ENCODE measurements at places on chromosomes 7 and 10. TPM values are rescaled to one million over a fixed set of nuclear protein-coding genes. Genes with fewer than 3 reads are reported as not detected.

Gene WNT8B
- total RNA-seq = not detected

Gene NUTM2E
- total RNA-seq = not detected

- no peak for DNase-seq
- H3K4me3 ChIP-seq = no peak overlapping the region
- no peak overlapping the region for H3K27ac ChIP-seq
- H3K36me3 ChIP-seq = no peaks in the 10 kb centered on the region
- no peaks in the 10 kb centered on the region for H3K4me1 ChIP-seq
Measured at GRCh38 chr10:113843972-113844485, 9.9 kb downstream of the DCLRE1A start.

GRCh38 chr7:50779427-50779826 is 3.3 kb downstream of the GRB10 start:
- no peak overlapping the region for H3K4me3 ChIP-seq
- no peak overlapping the region for H3K27ac ChIP-seq
- no peak for DNase-seq
- H3K36me3 ChIP-seq = no peaks in the 10 kb centered on the region
- H3K4me1 ChIP-seq = peaks cover 3% of the 10 kb centered on the region

Gene DOCK1
- total RNA-seq = 79.2 TPM

DNA sequence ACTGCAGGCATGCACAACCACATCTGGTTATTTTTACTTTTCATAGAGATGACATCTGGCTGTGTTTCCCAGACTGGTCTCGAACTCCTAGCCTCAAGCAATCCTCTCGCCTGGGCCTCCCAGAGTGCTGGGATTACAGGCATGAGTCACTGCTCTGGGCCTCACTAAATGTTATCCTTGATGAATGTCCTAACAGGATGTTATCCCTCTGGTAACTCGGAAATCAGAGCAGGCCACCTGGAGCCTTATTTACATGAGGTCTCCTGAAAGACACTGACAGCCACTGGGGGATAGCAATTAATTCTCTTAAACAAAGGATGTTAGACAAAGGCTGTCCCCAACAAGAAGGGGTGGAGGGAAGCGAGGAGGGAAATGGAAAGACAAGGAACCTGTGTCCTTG is 4.5 kb upstream of the ZNF438 start:
- peaks cover 8% of the 10 kb centered on the region for H3K4me1 ChIP-seq
- no peaks in the 10 kb centered on the region for H3K27me3 ChIP-seq
- DNase-seq = peak; percentile 55
- H3K36me3 ChIP-seq = no peaks in the 10 kb centered on the region

DNA sequence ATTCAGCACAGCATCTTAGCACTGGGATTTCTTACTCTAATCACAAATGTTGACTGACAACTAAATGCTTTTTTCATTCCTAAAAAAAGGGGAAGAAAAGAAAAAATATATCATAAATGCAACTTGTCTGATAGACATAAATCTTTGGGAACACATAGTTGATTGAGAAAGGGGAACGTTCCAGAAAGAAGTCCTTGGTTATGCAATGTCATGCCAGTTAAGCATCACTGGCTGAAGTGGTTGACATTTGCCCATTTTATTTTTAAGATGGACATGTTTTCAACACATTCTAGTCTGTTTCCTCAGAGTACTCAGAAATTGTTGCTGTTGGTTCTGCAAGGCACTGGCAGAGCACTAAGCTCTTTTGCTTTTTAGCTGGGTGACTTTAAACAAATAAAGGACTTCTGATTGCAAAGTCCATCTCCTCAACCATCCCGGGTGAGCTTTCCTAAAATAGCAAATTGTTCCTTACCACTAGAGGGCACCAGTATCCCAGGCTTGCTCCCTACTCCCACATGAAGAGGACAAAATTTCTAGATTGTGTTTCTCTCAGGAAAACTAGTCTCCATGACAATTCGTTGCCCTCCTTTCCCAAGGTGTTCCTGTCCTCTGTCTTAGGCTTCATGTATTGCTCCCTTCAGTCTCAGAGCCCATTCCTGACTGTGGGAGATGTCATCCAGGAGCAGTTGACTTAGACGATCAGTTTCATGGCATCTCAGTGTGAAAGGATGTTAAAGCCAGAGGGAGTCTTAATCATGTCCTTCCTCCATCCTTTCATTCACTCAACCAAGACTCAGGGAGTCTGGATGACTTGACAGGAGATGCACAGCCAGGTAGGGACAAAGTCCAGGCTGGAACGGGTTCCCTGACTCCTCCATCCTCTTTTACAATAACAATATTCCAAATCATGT is 23.9 kb downstream of the OPALIN start:
- no peak overlapping the region for H3K27ac ChIP-seq
- H3K4me3 ChIP-seq = no peak overlapping the region
